ENCODE measurements at places on chromosomes 5 and 9.

DNA sequence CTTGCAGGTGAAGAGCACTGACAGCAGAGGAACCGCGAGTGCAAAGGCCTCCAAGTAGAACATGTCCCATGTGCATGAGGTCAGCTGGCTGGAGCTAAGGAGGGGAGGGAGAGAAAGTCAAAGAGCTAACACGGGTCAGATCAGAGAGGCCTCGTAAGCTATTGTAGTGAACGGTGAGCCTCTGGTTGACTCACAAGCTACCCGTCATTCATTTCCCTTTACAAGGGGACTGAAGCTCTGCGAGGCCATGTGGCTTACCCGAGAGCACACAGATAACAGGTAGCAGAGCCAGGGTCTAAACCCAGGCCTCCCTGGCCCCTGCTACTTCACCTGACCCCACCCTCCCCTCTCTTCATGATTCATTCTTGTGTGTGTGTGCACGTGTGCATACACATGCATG is 152.7 kb upstream of the ADRA1B start:
- DNase-seq = no peak

GRCh38 chr5:127961006-127961762 is 122.4 kb upstream of the SLC12A2 start:
- no peak for DNase-seq

DNA sequence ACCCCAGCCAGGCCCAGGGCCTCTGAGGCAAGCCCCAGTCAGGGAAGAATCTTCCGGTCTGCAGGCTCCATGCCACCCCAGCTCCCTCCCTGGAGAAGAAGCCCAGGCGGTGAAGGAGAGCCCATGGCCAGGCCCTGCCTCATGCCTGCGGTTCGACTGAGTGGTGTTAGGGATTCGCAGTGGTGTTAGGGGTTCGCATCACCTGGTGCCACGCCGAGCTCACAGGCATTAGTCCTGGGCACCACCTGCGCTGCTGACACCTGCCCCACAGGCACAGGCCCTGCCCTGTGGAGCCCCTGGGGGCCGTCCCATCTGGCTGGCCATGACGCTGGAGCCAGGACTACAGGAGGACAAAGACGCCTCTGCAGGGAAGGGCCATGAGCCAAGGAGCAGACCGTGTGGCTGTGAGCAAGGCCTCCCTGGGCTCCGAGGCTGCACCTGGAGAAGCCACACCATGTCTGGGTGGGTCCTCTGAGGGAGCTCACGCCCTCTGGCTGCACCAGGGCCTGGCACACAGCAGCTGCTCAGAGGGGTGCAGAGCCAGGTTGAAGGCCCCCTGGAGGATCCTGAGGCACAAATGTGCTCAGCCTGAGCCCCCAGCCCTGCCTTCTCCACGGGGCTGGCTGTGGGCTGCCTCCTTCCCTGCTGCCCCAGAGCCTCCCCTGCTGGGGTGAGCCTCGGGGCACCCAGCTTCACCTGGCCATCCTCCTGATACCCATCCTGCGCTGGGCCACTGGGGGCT is 27.6 kb upstream of the RNF130 start:
- DNase-seq = no peak

- DNase-seq = no peak
Measured at GRCh38 chr9:107213561-107214028, 69.5 kb upstream of the RAD23B start.

DNA sequence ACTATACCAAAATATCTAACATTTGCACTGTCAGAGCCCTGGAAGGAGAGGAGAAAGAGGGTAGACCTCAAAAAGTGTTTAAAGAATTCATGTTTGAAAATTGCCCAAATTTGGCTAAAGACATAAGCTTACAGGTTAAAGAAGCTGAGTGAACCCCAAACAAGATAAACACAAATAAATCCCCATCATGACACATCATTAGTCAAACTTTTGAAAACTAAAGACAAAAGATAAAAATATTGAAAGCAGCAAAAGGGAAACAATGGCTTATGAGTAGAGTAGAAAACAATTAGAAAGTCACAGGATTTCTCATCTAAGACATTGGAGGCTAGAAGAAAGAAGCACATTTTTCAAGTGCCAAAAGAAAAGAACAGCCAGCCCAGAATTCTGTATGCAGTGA is 6.1 kb upstream of the UBLCP1 start:
- no peak for DNase-seq

DNA sequence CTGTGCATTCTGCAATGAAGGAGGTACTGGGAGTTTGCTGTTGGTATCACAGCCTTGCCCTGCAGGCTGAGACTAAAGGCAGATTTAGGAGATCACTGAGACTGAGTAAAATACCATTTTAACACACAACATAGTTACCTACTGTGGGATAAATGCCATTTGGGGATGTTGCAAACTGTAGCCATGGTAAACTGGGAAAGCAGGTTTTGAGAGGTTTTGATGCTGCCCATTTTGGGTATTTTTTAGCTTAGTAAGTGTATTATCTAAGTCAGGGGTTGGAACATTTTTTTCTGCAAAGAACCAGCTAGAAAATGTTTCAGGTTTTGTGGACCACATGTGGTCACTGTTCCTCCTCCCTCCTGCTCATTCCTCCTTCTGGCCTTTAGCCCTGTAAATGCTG is 108.9 kb downstream of the EHMT1 start:
- no peak for DNase-seq

GRCh38 chr5:136037001-136037705 is 8.4 kb downstream of the TGFBI start:
- no peak for DNase-seq

DNA sequence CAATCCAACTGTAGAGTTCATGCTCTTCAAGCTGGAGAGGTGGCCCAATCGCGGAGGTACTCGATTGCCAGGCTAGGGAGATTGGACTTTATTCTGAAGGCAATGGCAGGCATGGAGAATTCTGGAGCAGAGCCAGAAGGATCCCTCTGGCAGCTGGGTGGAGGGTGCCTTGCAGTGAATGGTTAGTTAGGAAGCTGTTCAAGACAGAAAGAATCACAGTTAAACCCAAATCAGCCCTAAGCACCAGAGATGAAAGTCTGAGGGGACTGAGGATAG is 182.4 kb downstream of the RGS3 start:
- DNase-seq = no peak

DNA sequence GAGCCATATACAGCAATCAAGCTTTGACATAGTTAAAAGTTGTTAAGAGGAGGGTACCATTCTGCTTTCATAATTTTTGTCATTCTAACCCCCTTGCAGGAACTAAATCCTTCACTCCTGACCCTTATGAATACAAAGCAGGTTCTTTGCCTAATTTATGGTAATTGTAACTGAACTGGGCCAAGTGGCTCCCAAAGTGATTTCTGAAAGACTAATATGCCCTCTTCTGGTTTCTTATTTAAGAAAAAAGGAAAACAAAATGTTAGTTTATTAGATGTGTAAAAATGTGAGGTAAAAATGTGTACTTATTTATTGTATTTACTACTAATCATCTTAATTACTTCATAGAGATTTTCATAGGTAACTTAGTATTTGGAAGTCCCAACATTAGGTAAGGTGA is 268.5 kb downstream of the BNC2 start:
- DNase-seq = no peak

- DNase-seq = no peak
Measured at GRCh38 chr9:89339807-89340206, 21.5 kb downstream of the SECISBP2 start.

- DNase-seq = no peak
Measured at GRCh38 chr5:146041180-146041789, 64.1 kb downstream of the PLAC8L1 start.

DNA sequence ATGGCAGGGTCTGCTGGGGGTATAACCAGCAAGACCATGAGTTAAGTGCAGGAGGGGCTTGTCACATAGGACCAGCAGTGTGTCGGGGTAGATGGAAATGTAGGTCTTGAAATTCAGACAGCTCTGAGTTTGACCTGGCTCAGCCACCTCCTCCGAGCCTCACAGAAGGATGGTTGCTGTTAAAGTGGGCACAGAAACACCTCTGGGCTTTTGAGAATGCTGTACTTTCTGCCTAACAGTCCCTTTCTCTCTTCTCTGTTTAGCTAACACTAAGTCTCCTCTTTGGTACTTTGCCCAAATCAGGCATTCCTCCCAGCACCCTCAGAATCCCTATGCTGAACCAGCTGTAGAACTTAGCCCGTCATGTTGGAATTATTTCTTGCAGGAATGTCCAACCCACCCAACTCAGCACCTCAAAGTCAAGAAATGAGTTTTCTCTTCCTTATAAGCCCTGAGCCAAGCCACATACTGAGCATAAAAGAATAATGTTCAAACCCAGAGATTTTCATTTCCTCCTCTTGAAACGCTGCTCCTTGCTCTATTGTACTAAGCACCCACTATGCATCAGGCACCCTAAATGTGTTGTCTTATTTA is 41.7 kb upstream of the MATR3 start:
- DNase-seq = no peak

- no peak for DNase-seq
Measured at GRCh38 chr9:112809351-112809848, 58.8 kb downstream of the SNX30 start.
